ENCODE measurements at places on chromosomes 7 and 10.

DNA sequence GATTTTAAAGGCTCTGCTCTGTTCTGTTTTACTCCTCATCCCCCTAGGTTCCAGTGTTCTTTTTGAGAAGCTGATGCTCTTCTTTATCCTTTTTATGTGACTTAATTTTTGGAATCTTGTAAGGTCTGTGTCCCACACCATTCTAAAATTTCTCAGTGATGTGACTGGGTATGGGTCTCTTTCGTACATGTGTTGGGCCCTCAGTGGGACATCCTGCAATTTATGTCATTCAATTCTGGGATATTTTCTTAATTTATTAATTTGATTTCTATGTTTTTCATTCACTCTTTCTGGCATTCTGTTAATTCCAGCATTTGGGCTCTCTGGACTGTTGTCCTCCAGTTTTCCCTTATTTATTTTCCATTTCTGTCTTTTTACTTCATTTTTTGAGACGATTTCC lies 19.4 kb downstream of the CCDC126 start:
- DNase-seq: no peak

- no peak for DNase-seq
Observed at GRCh38 chr7:157700231-157701005, 363.6 kb downstream of the DNAJB6 start.

DNA sequence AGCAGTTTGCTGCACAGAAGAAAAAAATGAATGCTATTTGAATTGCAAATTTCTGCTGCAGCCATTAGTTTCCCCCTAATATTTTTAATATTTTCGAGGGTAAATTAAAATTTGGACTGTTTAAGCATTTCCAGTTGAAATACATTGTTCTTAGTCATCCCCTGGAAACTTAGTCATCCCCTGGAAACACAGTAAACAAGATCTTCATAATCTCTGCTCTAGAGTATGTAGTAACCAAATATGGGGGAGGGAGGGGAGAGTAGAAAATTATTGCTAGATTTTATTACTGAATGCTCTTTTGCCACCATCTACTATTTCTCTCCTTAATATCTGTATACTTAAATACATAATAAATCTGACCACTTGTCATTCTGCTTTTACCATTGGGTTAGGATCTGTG lies 1053.3 kb downstream of the SORCS1 start:
- DNase-seq: no peak

GRCh38 chr10:29761916-29762315 lies 127.1 kb upstream of the SVIL start:
- no peak for DNase-seq

DNA sequence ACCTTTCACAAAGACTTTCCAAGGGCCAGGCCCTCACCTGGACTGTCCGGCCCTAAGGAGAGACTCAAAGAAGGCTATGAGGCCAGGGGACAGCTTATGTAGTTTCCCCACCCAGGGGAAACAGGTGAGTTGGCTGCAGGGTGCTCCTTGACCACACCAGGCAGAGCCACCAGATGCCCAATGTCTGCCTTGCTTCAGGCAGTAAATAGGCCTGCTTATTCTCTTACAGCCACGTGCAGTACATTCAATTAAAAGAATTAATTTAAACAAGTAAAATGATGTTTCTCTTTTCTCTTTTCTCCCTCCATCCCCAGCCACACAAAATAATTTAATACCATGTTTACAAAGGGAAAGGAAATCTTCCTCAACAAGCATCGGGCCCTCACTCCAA lies 66.6 kb upstream of the ABLIM1 start:
- DNase-seq: no peak

GRCh38 chr7:158442260-158442659 lies 145.4 kb downstream of the PTPRN2 start:
- DNase-seq: no peak

DNA sequence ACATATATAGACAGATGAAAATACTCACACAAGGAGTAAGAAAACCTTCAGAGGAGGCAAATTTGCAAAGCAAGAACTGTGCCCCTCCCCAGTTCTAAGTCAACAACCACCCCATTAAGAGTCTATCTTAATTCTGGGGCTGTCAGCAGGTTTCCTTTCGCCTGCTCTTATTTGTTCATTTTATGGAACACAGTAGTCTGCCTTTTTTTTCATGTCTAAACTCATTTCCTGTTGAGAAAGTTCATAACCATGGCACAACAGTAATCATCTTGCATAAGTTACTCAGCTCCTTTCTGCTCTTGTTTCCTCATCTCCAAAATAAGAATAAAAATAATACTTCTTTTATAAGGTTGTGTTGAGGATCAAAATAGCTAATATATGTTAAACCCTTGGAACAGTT lies 25.8 kb upstream of the AMPH start:
- DNase-seq: peak; percentile 9

DNA sequence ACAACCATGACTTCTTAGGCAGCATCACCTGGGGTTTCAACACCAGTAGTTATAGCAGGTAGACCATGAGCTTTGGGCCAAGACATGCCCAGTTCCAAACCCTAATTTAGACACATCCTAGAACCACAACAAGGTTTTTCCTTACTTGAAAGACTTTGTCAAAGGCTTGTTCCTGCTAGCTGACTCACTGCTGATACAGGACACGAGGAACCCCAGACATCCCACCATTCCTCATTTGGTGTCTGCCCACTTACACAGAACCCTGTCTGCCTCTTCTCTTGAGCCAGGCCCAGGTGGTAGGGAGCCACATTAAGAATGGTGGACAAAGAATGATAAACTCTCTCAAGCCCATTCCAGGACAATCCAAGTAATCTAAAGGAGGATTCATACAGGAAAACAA lies 109.0 kb downstream of the CCDC71L start:
- no peak for DNase-seq

GRCh38 chr7:17044861-17045260 lies 163.1 kb upstream of the AGR3 start:
- no peak for DNase-seq

- no peak for DNase-seq
Observed at GRCh38 chr7:132298790-132299189, 277.5 kb downstream of the PLXNA4 start.

DNA sequence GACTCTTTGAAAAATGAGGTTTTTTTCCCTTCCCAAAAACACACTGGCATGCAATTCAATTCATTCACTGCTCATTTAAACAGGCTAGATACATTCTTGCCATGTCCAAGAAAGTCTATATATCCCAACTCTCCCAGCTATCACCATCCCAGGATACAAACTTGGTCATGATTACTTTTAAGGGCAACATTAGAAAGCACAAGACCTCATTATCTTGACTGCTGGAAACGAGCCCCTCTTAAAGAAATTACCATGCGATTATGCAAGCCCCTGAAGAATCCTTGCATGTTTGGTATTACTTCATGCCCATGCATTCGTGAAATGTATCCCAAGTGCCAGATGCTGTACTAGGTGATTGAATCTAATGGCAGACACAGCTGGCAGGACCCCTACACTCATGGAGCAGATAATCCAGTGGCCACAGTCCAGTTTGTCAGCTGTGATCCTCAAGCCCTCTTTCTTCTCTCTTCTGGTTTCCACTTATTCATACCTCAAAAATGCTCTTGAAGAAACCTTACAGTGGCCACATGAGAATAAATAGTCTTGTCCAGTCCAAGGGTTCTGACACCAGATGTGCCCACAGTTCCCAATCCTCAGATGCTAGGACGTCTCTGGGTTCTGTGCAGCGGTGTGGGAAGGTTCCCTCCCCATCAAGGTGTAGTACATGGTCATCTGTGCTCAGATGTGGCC lies 103.7 kb upstream of the HABP2 start:
- no peak for DNase-seq

- DNase-seq: no peak
Observed at GRCh38 chr7:95317546-95317945, 6.8 kb downstream of the PON1 start.

- no peak for DNase-seq
Observed at GRCh38 chr7:4692055-4692454, 10.0 kb downstream of the FOXK1 start.

DNA sequence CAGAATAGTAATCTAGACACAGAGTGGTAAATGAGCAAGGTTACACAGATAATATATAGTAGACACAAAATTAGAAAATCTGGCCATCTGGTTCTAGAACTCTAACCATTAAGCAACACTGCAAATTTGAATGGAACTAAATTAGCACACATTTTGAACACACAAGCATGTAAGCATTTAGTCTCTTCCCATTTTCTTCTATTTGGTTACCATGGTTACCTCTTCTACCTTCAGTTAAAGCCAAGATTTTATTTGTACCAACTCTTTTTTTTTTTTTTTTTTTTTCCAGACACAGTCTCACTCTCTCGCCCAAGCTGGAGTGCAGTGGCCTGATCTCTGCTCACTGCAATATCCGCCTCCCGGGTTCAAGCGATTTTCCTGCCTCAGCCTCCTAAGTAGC lies 790.5 kb downstream of the MAGI2 start:
- no peak for DNase-seq

- no peak for DNase-seq
Observed at GRCh38 chr7:80089366-80089765, 45.3 kb upstream of the GNAI1 start.

DNA sequence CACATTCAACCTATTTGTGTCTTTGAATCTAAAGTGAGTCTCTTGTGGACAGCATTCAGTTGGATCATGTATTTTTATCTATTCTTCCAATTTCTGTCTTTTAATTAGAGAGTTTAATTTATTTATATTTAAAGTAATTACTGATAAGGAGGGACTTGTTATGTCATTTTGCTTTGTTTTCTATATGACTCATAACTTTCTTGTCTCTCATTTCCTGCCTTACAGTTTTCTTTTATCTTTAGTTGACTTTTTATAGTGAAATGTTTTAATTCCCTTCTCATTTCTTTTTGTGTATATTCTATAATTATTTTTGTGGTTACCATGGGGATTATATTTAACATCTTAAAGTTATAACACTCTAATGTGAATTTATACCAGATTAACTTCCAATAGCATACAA lies 7.3 kb upstream of the ZNF518A start:
- DNase-seq: no peak

DNA sequence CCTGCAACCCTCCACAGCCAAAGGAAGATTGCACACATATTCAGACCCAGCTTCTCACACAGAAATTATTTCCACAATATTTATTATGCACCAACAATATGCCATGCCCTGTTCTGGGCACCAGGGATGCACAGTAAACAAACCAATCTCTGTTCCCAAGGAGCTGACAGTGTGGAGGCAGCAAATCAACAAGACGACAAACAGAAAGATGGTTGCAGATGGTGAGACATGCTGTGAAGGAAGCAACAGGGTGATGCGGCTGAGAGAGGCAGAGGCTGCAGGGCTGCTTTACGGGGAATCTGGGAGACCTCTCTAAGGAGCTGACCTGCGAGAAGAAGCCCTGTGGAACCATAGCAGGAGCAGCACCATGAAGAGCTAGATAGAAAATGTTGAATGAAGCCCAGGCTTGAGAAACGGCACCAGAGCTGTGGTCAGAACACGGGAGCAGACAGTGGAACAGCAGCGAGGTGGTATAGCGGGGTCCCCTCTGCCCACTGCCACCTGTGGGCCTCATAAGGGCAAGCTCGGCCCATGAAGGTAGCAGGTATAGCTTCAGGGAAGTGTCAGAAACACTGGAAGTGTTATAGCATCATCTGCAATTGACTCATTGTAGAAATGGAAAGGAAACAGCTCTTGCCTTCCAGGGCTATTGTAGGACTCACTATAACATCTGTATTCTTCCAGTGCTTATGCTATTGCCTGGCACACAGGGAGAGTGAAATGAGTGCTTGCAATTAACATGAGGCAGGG lies 17.4 kb downstream of the RBP3 start:
- DNase-seq: no peak

- no peak for DNase-seq
Observed at GRCh38 chr7:134083766-134084487, 43.2 kb upstream of the LRGUK start.

- no peak for DNase-seq
Observed at GRCh38 chr10:58622246-58622645, 109.6 kb downstream of the BICC1 start.

- DNase-seq: no peak
Observed at GRCh38 chr7:69756235-69756634, 158.0 kb downstream of the AUTS2 start.

DNA sequence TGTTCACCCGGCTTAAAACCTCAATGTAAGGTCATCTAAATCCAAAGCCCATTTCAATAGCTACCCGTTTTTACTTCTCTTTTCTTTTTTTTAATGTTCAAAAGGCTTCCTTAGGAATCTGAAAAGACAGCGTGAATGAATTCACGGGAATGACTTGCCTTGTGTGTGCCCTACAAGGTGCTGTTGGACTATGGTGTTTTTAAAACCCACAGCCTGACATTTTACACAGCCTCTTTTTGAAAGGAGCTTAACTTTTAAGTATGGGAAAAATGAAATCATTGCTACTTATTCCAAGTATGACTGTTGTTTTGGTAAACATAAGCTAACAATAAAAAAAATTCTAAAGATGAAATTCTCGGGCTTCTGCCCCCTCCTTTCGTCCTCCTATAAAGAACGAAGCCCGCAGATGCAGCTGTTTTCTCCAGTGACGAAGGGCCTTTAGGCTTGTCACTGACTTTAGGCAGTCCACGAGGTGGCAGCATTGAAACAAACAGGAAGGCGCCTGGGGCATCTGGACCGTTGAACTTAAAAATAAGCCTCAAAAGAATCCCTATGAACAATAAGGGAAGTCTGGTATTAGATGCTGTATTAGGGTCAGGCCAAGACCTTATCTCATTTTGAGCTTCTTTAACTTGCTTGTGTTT lies 141.3 kb downstream of the NRP1 start:
- DNase-seq: peak; percentile 76

GRCh38 chr10:133308421-133309099 lies at the start of the genes TUBGCP2 and ZNF511:
Gene TUBGCP2, minus strand, starts transcription at chr10:133308872. Its CDS starts 5,931 bp downstream, at chr10:133302941.
Gene ZNF511, plus strand, starts transcription at chr10:133308914. Its CDS starts 30 bp downstream, at chr10:133308944.
- peak; percentile 52 for DNase-seq

DNA sequence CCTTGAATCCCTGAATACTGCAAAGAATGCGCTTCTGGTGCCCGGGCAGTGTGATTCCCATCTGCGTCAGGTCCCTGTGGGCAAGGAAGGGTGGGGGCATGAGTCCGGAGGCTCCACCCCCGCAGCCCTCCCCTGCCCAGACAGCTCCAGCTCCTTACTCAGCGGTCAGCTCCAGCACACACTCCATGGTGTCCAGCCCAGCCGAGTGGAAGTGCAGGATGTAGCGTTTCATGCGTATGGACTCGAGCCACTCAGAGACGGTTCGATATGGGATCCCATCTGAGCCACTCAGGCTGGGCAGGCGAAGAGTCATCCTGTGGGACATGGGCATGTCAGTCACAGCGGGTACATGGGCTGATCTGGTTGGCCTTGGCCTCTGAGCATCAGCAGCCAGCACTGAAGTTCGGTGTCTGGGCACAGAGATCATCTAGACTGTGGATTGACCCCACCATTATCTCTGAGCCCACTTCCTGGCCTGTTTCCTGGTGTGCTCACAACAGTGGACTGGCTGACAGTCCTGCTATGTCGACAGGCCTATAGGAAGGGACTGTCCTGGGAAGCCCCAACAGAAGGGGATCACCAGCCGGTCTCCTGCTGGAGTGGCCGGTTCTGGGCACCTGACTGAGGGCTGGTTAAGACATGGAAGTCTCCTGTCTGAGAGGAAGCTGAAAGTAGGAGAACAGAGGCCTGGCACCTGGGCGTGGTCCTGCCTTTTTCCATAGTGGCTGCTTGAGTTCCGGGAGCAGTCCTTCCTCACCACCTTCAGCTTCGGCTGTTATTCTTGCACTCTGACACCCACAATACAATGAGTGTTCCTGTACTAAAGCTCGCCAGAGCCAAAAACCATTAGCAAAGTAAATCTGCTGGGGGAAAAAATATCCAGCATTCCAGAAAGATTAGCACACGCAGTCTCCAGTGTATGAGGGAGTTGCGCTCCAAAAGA lies 10.6 kb downstream of the ZYX start:
- no peak for DNase-seq

Data from NCI-H1105 treated with DMSO at 0.1 percent for 48 hours (cell line).